ENCODE measurements at places on chromosomes 1 and 21. TPM values are rescaled to one million over a fixed set of nuclear protein-coding genes. Genes with fewer than 3 reads are reported as not detected.

The DMRTA2 gene
- total RNA-seq = 0.92 TPM

The NBPF4 gene
- total RNA-seq = 0.46 TPM

The MCOLN3 gene
- 0.23 TPM for total RNA-seq

The TSSK3 gene
- not detected for total RNA-seq

The LHX8 gene
- 26.8 TPM for total RNA-seq

The PLA2G2D gene
- total RNA-seq = not detected

The UTS2 gene
- not detected for total RNA-seq

The TEX38 gene
- total RNA-seq = not detected

The GPR25 gene
- 0.46 TPM for total RNA-seq
